ENCODE measurements at places on chromosomes 1 and 21.

- no peak for DNase-seq
- H3K36me3 ChIP-seq: no peaks in the 10 kb centered on the region
- no peak overlapping the region for H3K4me3 ChIP-seq
- peaks cover 23% of the 10 kb centered on the region for H3K4me1 ChIP-seq
- H3K27ac ChIP-seq: peak overlapping the region; percentile 11
- H3K27me3 ChIP-seq: no peaks in the 10 kb centered on the region
These were observed 38.4 kb downstream of the STPG1 start for GRCh38 chr1:24374891-24375786.

DNA sequence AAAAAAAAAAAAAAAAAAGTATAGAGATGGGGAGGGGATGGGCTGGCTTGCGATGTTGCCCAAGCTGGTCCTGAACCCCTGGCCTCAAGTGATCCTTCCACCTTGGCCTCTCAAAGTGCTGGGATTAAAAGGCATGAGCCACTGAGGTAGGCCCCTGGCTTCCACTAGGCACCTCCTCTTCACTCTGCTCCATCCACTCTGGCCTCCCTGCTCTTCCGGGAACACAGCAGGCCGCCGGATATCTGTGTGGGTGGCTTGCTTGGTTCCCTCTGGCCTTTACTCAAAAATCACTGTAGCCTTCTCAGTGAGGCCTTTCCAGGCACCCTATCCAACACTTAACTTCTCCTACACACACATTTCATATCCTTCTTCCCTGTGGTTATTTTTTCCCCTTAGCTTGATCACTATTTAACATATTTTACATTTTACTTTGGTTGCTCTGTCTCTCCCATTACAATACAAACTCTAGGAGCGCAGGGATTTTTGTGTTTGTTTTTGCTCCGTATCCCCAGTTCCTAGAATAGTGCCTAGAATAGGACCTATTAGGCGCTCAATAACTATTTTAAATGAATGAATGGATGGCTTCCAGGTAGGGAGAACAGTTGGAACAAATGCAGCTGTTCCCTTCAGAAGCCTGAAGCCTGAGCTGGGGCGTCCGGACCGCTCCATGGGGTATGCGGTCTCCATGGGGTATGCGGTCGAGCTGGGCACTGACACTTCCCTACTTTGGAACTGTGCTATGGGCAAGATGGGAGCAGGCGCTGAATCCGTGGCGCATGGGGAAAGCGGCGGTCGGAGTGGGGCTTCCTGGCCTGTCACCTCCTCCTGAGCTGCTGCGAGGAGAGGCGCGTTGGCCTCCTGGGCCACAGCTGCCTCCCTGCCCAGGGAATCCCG, 46.7 kb downstream of the H3-3A start:
- no peak for DNase-seq
- no peaks in the 10 kb centered on the region for H3K27me3 ChIP-seq
- H3K27ac ChIP-seq: peak overlapping the region; percentile 95
- peaks cover 54% of the 10 kb centered on the region for H3K4me1 ChIP-seq
- H3K36me3 ChIP-seq: no peaks in the 10 kb centered on the region
- peak overlapping the region; percentile 68 for H3K4me3 ChIP-seq

- DNase-seq: no peak
- H3K4me1 ChIP-seq: peaks cover 9% of the 10 kb centered on the region
- H3K27me3 ChIP-seq: no peaks in the 10 kb centered on the region
- H3K36me3 ChIP-seq: no peaks in the 10 kb centered on the region
- H3K4me3 ChIP-seq: no peak overlapping the region
These were observed 5.9 kb downstream of the RGS16 start for GRCh38 chr1:182598296-182598695.

- no peak overlapping the region for H3K4me3 ChIP-seq
- no peaks in the 10 kb centered on the region for H3K27me3 ChIP-seq
- H3K36me3 ChIP-seq: no peaks in the 10 kb centered on the region
- H3K27ac ChIP-seq: no peak overlapping the region
These were observed 116.9 kb downstream of the BEND5 start for GRCh38 chr1:48659801-48660200.
